KBM-7 (cell line): ENCODE measurements at places on chromosomes 11 and 22.

GRCh38 chr11:127972816-127973215, 614.5 kb downstream of the ETS1 start:
- DNase-seq, result no peak

DNA sequence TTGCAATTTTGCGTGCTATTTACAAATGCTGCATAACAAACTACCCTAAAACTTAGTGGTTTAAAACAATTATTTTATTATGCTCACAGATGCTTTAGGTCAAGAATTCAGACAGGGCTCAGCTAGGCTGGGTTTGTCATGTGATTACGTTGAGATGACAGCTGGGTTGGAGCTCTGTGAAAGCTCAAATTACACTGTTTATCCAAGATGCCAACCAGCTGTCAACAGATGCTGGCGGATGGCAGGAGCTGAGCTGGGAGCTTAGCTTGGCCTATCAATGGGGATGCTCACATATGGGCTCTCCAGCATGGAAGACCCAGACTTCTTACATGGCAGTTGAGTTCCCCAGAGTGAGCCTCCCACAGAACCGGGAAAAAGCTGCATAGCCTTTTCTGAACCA, 62.7 kb downstream of the STK33 start:
- no peak for DNase-seq

- DNase-seq, result peak; percentile 53
Observed at GRCh38 chr11:5690736-5691135, 1.1 kb downstream of the TRIM22 start.

DNA sequence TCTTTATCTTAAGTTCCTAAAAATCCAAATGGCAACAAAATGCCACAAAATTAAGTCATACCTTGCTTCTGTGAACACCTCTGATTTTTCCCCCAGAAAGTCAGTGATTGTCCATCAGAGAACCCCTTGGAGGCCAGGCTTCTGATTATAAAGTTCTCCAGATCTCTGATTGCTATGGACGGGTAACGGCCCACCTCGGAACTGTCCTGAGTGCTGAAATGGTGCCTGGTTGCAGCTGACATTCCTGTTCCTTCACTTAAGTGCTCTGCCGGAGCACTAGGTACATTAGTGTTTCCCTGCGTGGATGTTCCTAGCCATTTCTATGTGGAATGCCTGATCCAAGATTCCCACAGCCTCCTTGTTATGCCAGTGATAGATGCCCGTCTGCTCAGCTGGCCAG, 85.0 kb downstream of the CHST1 start:
- peak; percentile 8 for DNase-seq

DNA sequence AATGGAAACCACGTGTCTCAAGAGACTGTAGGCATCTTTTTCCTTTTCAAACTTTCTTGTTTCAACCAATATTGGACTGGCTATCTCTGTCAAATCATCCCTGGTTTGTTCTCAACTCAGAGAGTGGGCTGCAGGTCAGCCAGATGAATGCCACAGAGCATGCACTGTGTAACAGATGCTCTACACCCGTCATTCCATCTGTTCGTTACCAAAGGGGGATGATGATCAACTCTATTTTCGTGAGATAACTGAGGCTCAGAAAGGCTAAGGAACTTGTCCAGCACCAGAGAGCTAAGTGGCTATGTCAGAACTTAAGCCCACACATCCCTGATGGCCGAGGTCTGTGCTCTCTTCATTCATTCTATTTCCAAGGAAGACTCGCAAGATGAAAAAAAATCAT, 42.1 kb downstream of the SLC1A2 start:
- DNase-seq, result no peak

DNA sequence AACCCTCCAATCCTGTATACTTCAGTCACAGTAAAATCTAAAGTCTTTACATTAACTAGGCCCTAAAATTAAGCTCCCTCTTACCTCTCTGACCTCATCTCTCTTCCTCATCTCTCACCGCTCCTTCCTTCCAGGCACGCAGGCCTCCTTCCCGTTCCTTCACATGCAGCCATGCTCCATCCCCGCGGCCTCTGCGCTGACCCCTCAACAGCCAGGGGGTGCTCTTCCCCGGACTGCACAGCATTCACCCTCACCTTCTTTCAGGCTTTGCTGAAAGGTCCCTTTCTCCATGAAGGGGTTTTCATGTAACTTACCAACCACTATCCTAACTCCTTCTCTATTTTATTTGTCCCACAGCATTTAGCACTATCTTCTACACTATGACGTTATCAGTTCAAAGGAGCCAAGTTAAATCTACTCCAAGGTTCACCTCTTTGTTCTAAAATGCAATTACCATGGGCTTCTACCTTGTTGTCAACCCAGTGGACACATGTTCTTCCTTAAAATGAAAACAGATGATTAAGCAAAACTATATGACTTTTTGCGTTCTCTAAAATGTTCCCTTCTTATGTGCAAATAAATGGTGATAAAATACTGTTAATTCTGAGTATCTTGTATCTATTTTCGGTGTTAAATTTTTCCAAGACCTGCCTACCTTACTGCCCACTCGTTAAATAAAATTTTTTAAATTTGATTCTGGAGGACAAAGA, 57.8 kb upstream of the APOA1 start:
- peak; percentile 73 for DNase-seq

- no peak for DNase-seq
Observed at GRCh38 chr11:58786693-58787092, 55.0 kb upstream of the GLYAT start.
